ENCODE measurements at places on chromosomes 1 and 21.

DNA sequence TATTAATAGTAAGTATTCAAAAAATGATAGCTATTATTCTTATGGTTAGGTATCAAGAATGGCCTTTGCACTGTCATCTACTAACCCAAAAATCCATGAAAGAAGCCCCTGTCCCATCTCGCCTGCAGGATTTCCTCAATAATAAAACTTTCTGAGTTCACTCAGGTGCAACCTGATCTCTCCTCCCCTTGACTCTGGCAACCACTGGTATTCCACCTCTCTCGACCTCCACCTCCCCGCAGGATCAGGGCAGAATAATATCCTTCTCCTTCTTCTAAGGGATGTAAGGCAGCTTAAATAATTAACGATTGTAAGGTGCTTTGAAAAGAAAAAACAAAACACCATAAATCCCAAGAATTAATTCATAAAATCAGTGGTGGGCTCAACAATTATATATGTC is 359.3 kb downstream of the PLPP3 start:
- no peak for DNase-seq

DNA sequence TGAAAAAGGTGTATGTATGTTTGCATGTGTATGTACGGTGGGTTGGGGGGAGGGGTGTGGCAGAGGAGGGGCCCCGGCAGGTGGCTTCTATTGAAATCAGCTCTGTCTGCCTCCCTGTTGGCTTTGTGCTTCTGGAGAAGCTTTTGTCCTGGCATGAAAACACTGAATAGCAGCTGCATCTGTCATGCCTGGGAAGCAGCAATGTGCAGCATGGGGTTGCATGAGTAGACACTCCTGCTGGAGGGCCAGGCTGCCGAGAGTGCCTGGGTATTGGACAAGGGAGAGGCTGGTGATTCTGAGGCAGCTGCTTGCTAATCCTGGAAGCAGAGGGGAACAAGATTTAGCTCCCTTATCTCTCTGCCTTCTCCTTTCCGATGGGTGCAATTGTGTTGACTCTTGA is 20.5 kb downstream of the MAPKAPK2 start:
- DNase-seq: no peak

GRCh38 chr1:97013136-97013535 is 291.6 kb downstream of the PTBP2 start:
- DNase-seq: no peak

DNA sequence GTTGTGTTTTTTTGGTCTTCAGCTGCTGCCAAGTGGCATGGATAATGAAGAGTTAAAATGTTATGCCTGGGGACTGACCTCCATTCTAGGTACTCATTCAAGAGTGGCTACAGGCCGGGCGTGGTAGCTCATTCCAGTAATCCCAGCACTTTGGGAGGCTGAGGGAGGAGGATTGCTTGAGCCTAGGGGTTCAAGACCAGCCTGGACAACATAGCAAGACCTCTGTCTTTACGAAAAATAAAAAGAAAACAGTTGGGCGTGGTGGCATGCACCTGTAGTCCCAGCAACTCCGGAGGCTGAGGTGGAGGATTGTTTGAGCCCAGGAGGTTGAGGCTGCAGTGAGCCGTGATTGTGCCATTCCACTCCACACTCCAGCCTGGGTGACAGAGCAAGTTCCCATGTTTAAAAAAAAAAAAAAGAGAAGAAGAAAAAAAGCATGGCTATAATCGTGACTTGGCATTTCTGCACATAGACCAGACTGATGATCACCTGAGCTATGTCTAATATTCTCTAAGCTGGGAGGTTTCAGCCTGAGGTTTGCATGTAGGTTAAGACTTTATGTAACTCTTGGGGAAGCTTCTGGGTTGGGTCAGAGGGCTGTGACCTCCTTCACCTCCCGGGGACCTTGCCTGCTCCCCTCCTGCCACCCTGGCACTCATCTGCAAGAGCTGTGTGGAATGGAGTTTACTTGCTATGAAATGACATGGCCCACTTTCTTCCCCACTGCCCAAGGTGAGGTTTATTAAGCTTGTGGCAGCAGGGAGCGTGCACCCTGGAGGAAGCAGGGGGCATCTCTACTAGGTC is 51.3 kb downstream of the DHRS3 start:
- no peak for DNase-seq

GRCh38 chr1:115301438-115302020 is 36.5 kb downstream of the NGF start:
- no peak for DNase-seq

DNA sequence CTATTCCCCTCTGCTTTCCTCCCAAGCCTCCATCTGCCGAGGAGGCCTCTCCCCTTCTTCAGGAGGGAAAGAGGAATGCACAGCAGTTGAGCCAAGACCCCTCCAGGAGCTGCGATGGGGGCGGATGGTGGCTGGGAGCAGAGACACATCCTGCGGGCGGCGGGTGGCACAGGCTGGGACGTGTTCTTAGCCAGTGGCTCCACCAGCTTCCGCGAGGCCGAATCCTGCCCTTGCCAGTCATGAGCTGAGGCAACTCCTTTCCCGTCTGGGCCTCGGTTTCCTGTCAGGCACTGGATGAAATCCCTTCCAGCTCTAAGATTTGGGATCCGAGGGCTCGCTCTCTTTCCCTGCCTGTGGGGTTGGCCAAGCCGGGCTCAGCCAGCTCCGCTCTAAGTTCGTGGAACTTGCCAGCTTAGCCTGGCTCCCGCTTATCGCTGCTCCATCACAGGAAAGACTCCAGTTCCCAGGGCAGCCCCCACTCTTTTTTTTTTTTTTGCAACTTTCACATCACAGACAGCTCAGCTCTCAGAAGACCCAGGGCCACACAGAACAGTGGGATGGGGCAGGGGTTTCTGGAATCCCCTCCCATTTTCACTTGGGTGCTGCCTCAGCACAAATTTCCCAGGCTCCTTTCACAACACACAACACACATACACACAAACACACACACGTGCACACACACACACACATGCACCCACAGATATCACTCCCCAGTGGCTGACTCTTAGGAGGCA is 506 bp downstream of the MYOM3 start:
- DNase-seq: no peak

DNA sequence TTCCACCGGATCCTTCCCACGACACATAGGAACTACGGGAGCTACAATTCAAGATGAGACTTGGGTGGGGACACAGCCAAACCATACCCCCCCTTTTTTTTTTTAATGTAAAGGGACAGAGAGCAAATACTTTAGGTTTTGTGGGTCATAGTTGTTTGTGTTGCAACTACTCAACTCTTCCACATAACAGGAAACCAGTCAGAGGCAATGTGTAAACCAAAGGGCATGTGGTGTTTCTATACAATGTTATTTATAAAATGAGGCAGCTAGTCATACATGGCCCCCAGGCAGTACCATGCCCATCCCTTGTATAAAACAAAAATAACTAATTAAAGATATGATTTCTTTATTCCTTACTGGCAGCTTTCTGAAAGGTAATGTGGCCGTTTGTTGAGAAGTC is 845.4 kb upstream of the ADAMTS5 start:
- DNase-seq: no peak

DNA sequence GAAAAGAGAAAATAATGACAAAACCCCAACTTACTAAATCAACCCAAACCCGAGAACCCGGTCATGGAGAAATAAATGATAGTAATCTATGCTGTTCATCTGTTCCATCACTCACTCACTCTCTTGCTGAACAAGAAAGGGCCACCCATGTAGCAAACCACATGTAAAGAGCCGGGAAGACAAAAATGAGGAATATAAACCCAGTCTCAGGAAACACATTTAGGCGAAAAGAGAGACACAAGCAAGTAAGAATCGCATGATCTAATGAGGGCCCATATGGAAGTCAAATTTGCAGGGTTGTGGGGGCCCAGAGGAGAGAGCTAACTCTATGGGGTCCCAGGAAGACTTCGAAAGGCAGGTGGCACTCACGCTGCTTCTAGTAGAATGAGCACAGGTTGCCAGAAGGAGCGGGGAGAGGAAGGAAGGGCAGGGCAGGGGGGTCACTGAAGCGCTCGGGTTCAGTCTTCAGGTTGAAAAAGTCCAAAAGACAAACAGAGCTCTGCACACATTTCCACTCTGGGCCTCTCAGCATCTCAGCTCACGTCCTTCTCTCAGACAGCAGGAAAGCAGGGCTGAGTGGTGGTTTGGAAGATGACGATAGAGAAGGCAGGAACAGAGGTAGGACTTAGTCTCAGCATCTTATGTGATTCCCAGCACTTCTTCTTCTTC is 142.9 kb upstream of the KRTAP19-8 start:
- DNase-seq: no peak

- DNase-seq: no peak
These were observed 6.4 kb downstream of the CRABP2 start for GRCh38 chr1:156698995-156699394.

- DNase-seq: no peak
These were observed 48.2 kb upstream of the ARHGEF16 start for GRCh38 chr1:3405974-3406867.

GRCh38 chr1:10498231-10498630 is 23.5 kb downstream of the PEX14 start:
- no peak for DNase-seq

DNA sequence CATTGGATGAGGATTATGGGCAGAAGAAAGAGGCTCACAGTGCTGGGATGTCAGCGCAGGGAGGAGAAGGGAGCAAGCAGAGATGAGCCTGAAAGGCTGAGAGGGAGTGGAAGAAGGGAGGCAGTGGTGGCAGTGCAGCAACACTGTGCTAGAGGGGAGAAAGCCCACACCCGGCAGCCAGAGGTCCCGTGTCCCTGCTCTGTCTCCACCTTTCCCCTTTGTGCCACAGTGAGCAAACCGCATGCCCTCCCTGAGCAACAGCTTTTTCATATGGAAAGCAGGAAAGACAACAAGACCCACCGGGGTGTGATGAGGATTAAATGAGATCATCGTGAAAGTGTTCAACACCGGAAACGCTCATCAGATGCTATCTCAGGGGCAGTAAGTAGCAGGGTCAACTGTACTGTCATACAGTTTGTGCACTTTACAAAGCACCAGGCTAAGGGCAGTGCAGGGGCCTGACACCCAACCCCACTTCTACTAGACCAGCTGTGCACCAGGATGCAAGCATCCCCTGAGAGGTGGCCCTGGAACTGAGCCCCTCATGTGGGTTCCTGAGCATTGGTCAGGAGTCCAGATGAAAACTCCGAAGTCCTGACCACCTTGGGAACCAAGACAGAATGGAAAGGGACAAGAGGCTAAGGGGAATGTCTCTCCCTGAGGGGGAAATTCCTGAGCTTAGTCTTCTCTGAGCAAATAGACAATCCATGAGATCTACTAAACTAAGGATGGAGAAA is 9.1 kb downstream of the NHLH1 start:
- DNase-seq: no peak

DNA sequence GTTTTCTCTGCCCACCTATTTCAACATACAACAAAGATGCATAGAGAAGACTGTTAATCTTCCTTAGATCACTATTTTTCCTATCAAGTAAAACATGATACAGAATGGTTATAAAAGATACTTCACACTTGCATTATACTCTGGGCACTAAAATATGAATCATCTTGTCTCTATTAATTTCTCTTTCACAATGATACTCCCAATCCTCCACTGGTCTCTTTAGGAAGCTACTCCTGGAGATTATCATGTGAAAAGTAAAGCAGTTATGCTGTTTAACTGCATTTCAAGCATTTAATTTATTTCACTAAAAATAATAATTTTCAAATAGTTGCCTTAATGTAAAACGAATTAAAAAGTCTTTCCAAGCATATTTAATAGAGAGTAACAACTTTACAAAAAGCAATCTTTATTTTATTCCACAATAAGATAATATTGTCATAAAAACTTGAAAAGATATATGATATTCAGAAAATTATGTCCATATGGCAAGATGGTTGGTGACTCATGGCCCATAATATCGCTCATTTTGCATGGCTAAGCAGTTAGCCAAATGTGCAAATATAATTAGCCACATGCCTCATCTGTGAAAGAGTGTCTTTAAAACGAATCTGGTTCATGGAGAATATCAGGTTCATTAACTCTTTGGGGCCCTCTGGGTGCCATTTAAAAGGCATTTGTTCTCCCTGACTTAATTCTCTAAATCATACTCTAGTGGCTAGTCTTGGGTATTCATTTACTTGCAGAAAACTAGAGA is 1569.0 kb upstream of the B3GALT2 start:
- DNase-seq: no peak

GRCh38 chr1:18142471-18142870 is 34.9 kb downstream of the IGSF21 start:
- DNase-seq: no peak

DNA sequence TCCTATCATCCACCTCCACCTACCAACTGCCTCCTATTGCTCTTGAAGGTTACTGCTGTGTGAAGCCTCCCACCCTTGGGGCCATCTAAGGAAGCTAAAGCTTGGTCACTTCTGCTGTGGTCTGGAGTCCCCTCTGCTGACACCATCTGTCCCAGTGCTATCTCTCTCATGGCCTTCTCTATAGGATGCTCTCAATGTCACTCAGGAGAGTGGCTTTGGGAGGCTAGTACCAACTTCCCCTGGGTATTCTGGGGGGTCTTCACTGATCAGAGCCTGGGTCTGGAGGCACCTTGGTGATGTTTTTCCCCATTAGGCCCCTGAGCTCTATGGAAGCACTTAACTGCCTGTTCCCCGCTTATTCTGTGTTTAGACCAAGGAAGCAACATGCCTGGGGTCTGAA is 12.3 kb upstream of the NCF2 start:
- DNase-seq: no peak

DNA sequence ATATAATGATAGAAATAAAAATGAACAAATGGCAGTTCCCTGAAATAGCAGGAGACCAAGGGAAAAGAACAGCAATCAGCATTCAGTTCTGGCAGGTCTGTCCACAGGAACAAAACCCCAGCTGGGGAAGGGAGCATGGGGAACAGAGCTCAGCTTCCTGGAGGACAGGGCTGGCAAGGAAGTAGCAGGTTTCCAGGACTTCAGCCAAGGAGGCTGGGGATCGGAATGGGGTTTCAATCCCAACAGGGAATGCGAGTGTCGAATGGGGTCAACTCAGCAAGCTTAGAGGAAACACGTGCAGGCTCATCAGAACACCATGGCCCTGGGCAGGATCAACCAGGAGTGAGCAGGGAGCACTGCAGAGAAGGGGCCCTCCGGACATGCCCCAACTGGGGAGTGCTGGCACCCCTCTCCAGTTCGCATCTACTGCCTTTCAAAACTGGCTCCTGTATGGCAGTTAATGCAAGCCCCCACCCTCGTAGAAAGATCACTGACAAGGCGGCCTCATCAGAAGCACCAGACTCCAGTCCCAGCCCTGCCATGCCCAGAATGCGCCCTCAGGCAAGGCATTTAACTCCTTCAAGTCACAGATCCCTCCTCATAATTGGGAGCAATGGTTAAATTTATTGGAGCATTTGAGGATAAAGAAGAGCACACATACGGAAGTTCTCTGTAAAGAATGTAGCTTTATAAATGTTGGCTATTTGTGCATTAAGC is 72.4 kb downstream of the SEC16B start:
- no peak for DNase-seq

DNA sequence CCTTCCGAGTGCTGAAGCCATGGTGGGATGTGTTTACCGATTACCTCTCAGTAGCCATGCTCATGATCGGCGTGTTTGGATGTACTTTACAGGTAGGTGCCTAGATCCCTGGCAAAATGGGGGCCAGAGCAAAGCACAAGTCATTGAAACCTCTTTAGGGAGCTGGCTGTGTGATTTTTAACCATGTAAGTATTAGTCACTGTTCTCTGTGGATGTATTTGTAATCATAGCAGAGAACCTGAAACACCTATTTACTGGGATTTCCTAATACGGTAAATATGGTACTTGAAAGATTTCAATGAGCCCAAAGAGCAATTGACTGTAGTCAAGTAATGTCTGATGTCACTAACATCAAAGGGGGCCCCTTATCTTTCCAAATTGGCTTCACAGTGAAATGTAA is 53.6 kb downstream of the LRRC8C start:
- DNase-seq: no peak

GRCh38 chr1:196295766-196296165 is 312.5 kb downstream of the KCNT2 start:
- DNase-seq: no peak
